ENCODE measurements at places on chromosomes 4 and X. TPM values are rescaled to one million over a fixed set of nuclear protein-coding genes. Genes with fewer than 3 reads are reported as not detected.

GRCh38 chr4:109473824-109474223, 40.2 kb downstream of the SEC24B start:
- DNase-seq, result no peak

- DNase-seq, result peak; percentile 23
Measured at GRCh38 chrX:132592880-132593279, 104.0 kb upstream of the MBNL3 start.

DNA sequence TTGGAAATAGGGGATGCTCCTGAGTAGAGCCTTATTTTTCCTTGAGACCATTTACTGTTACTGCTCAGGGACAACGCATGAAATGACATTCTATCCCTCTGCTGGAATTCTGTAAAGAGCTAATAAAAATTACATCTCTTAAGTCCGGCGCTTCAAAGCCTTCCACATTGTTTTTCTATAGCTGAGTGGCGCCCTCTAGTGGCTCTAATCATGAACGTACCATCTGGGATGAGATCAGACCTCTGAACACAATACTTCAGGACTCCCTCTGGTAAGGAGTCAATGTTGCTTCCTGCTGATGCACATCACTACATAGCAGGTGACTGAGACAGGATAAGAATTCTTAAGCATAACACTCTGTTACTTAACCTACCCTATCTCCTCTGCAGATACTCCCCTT, 6.0 kb downstream of the HMGN5 start:
- peak; percentile 35 for DNase-seq

- peak; percentile 45 for DNase-seq
Measured at GRCh38 chrX:70423936-70424675, 992 bp downstream of the GDPD2 start.

DNA sequence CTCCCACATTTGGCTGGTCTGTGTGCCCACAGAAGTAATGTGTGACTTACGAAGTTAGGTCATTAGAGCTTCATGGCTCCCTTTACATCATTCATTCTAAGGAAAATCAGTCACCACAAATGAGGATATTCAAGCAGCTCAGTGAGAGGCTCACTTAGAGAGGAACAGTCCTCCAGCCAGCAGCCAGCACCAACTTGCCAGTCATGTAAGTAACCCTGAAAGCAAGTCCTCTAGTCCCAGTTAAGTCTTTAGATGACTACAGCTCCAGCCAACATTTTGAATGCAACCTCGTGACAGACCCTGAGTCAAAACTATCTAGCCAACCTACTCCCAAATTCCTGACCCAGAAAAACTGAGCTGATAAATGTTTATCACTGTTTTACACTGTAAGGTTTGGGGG, 71.3 kb downstream of the LRBA start:
- no peak for DNase-seq

- no peak for DNase-seq
Measured at GRCh38 chr4:153472122-153473037, 6.2 kb downstream of the TMEM131L start.

GPR34 gene
- not detected for total RNA-seq

FMR1NB gene
- total RNA-seq, result not detected

All from Caco-2 (cell line).